Sciatic nerve (tissue), 2 donors: ENCODE measurements at places on chromosomes 2 and 18.
A peak's percentile ranks its signal among the peaks of the same experiment; 100 is the strongest.

DNA sequence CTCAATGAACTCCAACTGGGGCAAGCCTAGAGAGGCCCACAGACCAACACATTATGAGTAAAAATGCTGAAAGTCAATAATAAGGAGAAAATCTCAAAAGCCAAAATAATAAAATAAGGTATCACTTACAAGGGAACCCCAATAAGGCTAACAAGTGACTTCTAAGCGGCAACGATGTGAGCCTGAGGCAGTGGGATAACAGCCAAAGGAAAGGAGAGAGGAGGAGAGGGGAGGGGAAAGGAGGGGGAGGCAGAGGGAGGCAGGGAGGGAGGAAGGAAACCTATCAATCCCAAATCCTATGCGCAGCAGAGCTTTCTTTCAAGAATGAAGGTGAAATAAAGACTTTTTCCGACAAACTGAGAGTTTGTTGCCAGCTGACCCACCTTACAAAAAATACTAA is 6.0 kb upstream of the NFATC1 start:
- peak; percentile 17 for DNase-seq

DNA sequence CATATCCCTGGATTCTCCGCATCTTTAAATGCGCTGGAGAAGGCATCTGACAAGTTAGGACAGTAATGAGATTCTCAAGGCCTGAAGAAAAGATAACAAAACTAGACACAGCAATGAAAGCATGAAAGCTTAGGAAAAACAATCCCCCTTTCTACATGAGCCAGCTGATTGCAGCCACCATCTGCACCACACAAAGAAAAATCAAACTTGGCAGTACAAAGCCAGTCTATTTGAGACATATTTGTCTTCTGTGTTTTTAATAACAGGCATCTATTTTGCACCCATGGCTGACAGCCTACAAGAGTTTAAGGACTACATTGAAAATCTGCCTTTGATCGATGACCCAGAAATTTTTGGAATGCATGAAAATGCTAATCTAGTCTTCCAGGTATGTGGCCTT is 83.6 kb downstream of the TRABD2A start:
- no peak for DNase-seq

GRCh38 chr18:8685141-8685913 is 20.0 kb upstream of the MTCL1 start:
- no peak for DNase-seq

GRCh38 chr2:95700519-95700918 is 108.7 kb downstream of the TRIM43 start:
- no peak for DNase-seq

GRCh38 chr18:12463191-12463590 is 55.5 kb downstream of the PRELID3A start:
- no peak for DNase-seq

- DNase-seq = no peak
Measured at GRCh38 chr18:54130177-54130576, 94.3 kb downstream of the MBD2 start.

- no peak for DNase-seq
Measured at GRCh38 chr2:156311976-156312375, 20.5 kb downstream of the NR4A2 start.

GRCh38 chr2:25383806-25384205 is 42.1 kb upstream of the DNMT3A start:
- no peak for DNase-seq

- DNase-seq = no peak
Measured at GRCh38 chr18:75422341-75422910, 5.1 kb downstream of the SMIM21 start.

DNA sequence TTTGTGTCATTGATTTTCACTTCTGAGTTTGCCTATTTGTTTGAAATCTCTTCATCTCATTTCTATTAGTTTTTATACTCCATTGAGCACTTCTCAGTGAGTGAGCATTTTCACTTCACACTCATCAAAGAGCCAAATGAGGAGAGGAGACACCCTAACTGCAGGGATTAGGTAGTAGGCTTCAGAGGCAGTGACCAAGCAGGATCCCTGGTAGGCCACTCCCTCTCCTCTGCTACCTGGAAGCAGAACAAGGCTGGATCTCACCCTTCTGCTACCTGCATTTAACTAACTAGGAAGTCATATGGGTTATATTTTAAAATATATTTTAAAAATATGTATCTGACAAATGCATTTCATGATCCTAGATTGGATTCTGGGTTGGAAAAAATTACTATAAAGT is 52.7 kb downstream of the SEMA4F start:
- no peak for DNase-seq

DNA sequence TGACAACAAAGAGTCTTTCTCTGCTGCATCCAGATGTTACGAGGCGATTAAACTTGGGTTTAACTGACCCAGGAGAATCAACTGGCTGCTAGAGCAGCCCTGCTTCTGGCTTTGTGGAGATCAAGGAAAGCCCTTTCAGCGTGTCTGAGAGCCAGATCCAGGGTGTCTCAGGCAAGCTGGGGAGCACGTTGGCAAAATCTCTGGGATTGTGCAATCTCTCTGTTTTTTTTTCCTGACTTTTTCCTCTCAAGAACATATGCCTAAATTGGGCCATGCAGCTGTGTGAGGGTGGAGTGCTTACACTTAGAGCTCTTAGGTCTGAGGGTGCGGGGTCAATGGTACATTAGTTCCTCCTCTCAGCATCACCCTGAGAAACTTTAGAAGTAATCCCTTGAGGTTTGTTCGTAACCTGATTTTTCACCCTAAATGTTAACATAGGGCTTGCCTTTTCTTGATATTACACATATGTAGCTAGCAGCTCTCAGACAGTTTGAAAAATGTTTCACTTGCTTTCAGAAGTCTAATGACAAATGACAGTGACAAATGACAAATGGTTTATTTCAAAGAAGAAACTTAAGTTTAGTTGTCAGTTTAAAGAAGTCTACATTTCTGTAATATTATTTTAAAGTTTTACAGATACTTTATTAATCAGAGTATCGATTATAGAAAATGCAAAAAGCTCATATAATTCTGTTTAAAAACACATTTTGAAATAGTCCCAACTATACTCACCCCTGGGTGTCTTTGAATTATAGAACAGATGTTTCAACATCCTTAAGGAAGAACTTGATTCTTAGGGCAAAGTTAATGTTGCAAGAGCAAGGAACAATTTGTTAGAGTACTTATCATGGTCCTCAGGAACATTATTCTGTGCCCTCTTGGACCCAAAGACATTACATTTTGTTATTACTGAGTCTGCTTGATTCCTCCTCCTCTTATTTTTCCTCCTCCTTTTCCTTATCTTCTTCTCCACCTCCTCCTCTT is 38.4 kb upstream of the ZSWIM2 start:
- peak; percentile 74 for DNase-seq

- peak; percentile 65 for DNase-seq
Measured at GRCh38 chr18:77052983-77053309, 79.6 kb downstream of the MBP start.

GRCh38 chr2:105732955-105733607 is 11.6 kb upstream of the NCK2 start:
- no peak for DNase-seq

DNA sequence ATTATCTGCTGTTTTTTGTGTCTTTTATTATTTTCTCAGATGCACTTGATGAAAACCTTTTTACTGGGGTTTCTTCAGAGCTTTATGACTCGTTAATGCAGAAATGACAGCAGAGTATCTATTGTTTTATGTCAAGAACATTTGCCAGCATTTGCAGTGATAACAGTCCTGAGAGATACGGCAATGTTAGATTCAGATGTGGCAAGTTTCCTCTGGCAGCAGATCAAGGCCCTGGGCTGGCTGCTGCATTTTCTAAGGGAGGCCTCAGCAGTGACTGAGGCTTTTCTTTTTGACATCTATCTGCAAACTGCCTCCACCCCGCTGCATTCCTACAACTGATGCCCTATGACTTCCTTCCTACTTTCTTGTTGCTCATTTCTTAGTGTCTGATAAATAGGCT is 40.2 kb downstream of the EFEMP1 start:
- DNase-seq = no peak

DNA sequence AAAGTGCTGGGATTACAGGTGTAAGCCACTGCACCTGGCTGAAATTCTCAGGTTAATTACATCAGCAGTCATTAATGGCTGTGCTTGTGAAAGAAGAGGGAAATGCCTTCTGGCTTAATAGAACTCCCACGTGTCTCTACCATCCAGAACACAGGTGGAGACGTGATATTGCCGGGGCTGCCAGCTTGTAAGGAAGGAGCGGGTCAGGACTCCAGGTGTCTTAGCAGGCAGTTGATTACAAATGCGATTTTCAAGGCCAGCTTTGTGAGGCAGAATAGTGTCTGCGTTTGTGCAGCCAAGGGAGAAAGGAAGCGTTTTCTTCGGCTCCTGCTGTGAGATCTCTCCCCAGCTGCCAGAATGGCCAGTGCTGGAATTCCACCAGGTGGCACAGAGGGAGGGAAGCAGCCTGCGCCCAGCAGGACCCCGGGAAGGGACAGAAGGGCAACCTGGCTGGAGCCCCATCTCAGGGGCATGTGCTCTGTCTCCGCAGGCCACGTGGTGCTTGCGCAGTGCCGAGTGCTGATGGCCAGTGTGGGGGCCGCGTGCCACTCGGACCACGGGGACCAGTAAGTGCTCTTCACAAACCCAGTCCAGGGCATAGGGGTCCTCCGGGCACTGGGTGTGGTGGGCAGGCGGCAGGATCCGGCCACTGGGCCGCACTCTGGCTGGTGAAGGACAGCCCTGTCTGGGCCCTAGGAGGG is 3.7 kb upstream of the ESPNL start:
- DNase-seq = peak; percentile 48

- peak; percentile 60 for DNase-seq
Measured at GRCh38 chr2:1730015-1730927, 14.0 kb downstream of the PXDN start.

DNA sequence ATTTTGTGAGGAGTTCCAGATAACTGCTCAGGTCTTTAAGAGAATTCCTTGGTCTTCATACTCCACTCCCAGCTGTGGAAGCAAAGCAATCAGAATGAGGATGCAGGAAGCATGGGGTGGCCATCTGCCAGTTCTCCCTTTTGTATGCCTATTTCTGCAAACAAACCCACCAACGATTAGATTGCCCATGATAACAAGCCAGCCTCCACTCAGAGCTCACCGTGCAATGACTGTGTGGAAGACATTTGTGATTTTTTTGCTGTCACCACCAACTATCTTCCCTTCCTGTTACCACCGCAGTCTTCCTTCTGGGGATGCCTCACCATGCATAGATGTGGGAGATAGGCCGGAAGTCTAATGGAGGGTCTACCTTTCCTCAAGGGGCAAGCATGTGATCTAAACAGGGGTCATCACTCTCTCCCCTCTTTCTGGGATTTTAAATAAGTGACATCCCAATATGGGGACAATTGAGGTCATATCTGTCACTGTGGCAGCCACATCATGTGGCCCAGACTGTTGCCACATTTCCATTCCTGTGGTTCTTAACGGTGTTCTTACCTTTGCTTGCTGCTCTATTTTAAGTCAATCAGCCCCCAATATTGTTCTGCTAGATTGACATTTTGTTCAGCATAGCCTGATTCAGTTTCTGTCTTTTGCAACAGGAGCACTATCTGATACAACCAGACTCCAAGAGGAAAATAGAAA is 4.4 kb downstream of the AFF3 start:
- DNase-seq = no peak

GRCh38 chr2:147843391-147843863 is 1.4 kb upstream of the ACVR2A start:
- DNase-seq = no peak

DNA sequence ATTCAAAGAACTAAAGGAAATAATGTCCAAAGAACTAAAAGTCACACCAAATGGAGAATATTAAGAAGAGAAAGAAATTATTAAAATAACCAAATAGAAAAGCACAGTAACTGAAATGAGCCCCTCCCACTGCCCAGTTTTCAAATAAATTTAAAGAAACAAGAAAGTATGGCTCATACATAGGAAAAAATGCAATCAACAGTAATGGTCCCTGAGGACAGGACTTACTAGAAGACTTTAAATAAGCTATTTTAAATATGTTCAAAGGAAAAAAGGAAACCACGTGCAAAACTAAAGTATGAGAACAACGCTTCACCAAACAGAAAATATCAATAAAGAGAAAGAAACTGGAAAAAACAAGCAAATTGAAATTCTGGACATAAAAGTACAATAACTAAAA is 58.9 kb downstream of the TMEM131 start:
- DNase-seq = no peak

DNA sequence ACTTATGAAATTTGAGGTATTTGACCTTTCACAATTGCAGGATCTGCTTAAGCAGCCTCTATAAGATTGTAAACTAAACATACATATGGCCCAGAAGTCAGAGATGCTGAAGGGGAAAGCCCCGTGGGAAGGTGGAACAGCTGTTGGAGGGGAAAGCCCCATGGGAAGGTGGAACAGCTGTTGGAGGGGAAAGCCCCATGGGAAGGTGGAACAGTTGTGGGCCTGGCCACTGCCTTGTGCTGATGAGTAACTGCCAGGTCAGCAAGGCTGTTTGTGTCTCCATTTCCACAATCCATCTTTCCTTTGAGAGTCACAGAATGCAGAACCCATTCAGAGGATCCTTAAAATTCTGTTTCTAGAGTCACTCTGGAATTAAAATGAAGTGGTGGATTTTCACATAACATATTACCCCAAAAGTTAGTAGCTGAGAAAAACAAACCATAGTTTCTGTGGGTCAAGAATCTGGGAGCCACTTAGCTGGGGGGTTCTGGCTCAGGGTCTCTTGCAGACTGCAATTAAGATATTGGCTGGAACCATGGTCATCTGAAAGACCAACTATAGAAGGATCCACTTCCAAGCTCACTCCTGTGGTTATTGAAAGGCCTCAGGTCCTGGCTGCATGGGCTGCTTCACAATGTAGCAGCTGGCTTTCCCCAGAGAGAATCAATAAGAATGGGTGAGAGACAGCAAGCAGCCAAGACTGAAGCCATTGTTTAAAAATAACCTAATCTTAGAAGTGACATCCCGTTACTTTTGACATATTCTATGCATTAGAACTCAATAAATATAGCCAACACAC is 86.6 kb upstream of the CAVIN2 start:
- no peak for DNase-seq

- DNase-seq = no peak
Measured at GRCh38 chr2:175490360-175490791, 308.9 kb upstream of the ATP5MC3 start.

DNA sequence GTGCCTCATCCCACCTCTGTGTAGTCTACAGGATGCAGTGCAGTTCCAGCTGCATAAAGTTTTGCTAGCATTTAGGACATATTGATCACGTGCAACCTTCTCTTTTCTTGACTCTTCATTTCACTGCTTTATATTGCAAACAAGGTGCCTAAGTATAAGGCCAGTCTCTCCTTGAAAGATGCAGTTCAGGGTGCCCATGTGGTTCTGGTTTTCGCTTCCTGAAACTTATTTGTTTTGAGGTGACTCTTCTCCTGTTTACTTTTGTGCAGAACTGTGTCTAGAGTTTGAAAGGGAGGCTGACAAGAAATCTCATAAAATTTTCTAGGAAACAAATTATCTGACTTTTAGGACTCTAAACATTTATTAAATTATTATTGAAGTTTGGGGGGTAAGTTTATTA is 189.9 kb downstream of the UBE2E3 start:
- DNase-seq = no peak
